Stimulated activated CD8-positive, alpha-beta memory T cell treated with anti-CD3 and anti-CD28 coated beads, Interleukin-2, amount 100 ng/mL, for 1 hour (primary cell): ENCODE measurements at places on chromosomes 1 and 21.

GRCh38 chr1:930633-931138, 7.0 kb downstream of the SAMD11 start:
- DNase-seq, result no peak

- peak; percentile 15 for DNase-seq
Measured at GRCh38 chr1:235417086-235417697, 50.0 kb downstream of the TBCE start.

- DNase-seq, result no peak
Measured at GRCh38 chr1:84083307-84083706, 60.8 kb upstream of the PRKACB start.

GRCh38 chr1:34396042-34396441, 219.3 kb downstream of the C1orf94 start:
- no peak for DNase-seq

- DNase-seq, result no peak
Measured at GRCh38 chr1:159121526-159121925, 45.0 kb upstream of the AIM2 start.

- no peak for DNase-seq
Measured at GRCh38 chr1:154351363-154352068, 26.2 kb downstream of the ATP8B2 start.

DNA sequence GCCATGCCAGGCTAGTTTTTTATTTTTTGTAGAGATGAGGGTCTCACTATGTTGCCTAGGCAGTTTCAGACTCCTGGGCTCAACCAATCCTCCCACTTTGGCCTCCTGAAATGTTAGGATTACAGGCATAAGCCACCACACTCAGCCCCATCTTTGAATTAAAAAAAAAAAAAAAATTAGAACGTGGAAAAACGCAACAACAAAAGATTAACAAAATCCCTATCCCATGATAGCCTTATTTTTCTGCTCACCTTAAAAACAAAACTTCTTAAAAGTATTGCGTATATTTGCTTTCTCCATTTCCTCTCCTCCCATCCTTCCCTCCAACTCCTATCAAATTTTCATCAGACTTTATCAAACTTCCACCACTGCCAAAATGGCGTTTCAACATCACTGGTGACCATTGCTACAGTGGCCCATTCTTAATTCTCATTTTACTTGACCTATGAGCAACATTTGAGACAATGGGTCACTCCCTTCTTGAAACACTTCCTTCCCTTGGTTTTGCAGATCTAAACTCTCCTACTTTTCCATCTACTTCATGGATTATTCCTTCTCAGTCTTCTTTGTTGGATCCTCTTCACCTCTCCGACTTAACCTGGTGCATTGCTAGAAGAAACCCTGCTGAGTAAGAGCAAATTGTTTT, 579 bp upstream of the ZNF684 start:
- DNase-seq, result no peak

GRCh38 chr1:245337829-245338484, 183.2 kb downstream of the KIF26B start:
- no peak for DNase-seq

DNA sequence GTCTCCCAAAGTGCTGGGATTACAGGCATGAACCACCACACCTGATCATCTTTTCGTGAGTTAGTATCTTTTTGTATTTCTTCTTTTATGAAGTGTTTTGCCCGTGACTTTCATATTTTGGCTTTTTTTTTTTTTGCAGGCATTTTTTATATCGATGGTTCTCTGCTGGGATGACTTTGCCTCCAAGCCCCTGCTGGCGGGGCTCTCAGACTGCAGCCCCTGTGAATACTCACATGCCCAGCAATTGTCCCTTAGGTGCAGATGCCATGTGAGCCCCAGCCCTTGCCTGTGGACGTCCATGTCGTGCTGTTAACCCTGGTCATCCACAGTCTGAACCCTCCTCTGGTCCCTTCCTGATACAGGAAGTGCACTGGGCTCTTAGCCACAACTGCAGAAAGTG, 21.7 kb downstream of the CRYAA start:
- DNase-seq, result no peak
